ENCODE measurements at places on chromosomes 5 and 9. TPM values are rescaled to one million over a fixed set of nuclear protein-coding genes. Genes with fewer than 3 reads are reported as not detected.

The TAF11L5 gene
- not detected for total RNA-seq

The LCN10 gene
- total RNA-seq = 1.00 TPM

The CNTLN gene
- 0.71 TPM for total RNA-seq

The IPO11 gene
- total RNA-seq = 26.6 TPM

The FOXD4L5 gene
- 0.19 TPM for total RNA-seq

The SLC46A2 gene
- total RNA-seq = not detected

The GPR107 gene
- total RNA-seq = 25.1 TPM

The DDX4 gene
- 1.2 TPM for total RNA-seq

The FIBCD1 gene
- not detected for total RNA-seq

The SPARC gene
- total RNA-seq = 0.96 TPM

The SPATA31A6 gene
- not detected for total RNA-seq

The HMMR gene
- total RNA-seq = 50.5 TPM

The PCDHB15 gene
- not detected for total RNA-seq

The CDC42SE2 gene
- 193 TPM for total RNA-seq

The BTNL3 gene
- not detected for total RNA-seq

The TRIM36 gene
- 0.26 TPM for total RNA-seq

The PCDHB2 gene
- total RNA-seq = not detected

The CD72 gene
- total RNA-seq = 15.3 TPM

The OTP gene
- total RNA-seq = not detected

The CTSV gene
- 0.33 TPM for total RNA-seq

The SH3PXD2B gene
- total RNA-seq = 0.42 TPM

The SLCO6A1 gene
- not detected for total RNA-seq

The DMRT3 gene
- not detected for total RNA-seq

The BAAT gene
- total RNA-seq = not detected

The C5orf58 gene
- total RNA-seq = not detected

The PHF24 gene
- not detected for total RNA-seq

The CYLC2 gene
- not detected for total RNA-seq

The TSSK1B gene
- not detected for total RNA-seq

The OR2K2 gene
- not detected for total RNA-seq

The MEIKIN gene
- total RNA-seq = 1.2 TPM

The PAEP gene
- total RNA-seq = not detected

The CNTNAP3B gene
- total RNA-seq = not detected

The FOXD4 gene
- total RNA-seq = 0.22 TPM

The MRPS27 gene
- total RNA-seq = 43.8 TPM

The RNF14 gene
- total RNA-seq = 29.0 TPM

The PDZD2 gene
- 0.14 TPM for total RNA-seq

The SOWAHA gene
- not detected for total RNA-seq

The FAM221B gene
- total RNA-seq = not detected

The CKMT2 gene
- total RNA-seq = not detected

The SPATA31A5 gene
- not detected for total RNA-seq

The PCDHB7 gene
- total RNA-seq = not detected

The MARCHF3 gene
- total RNA-seq = 2.4 TPM

The THBS4 gene
- total RNA-seq = 0.57 TPM

The ZER1 gene
- total RNA-seq = 29.2 TPM

The NPDC1 gene
- total RNA-seq = 22.4 TPM

The HMCN2 gene
- not detected for total RNA-seq

The GABRA1 gene
- not detected for total RNA-seq

The DAP gene
- total RNA-seq = 47.8 TPM

The NPR2 gene
- 13.7 TPM for total RNA-seq

The CCDC180 gene
- 7.8 TPM for total RNA-seq

The PPP1R26 gene
- 0.17 TPM for total RNA-seq

The PTTG1 gene
- total RNA-seq = 118 TPM

The PCDHGB1 gene
- not detected for total RNA-seq

The IFNA21 gene
- not detected for total RNA-seq

The HTR4 gene
- not detected for total RNA-seq

The CAMK2A gene
- total RNA-seq = not detected

The BARX1 gene
- total RNA-seq = 1.4 TPM
